ENCODE measurements at places on chromosomes 11 and 22.

- DNase-seq: no peak
Measured at GRCh38 chr11:123775289-123775688, 21.0 kb upstream of the OR6X1 start.

GRCh38 chr11:128619007-128619406 lies 31.6 kb upstream of the ETS1 start:
- no peak for DNase-seq

- DNase-seq: no peak
Measured at GRCh38 chr11:37613031-37613430, 1015.0 kb upstream of the RAG2 start.

DNA sequence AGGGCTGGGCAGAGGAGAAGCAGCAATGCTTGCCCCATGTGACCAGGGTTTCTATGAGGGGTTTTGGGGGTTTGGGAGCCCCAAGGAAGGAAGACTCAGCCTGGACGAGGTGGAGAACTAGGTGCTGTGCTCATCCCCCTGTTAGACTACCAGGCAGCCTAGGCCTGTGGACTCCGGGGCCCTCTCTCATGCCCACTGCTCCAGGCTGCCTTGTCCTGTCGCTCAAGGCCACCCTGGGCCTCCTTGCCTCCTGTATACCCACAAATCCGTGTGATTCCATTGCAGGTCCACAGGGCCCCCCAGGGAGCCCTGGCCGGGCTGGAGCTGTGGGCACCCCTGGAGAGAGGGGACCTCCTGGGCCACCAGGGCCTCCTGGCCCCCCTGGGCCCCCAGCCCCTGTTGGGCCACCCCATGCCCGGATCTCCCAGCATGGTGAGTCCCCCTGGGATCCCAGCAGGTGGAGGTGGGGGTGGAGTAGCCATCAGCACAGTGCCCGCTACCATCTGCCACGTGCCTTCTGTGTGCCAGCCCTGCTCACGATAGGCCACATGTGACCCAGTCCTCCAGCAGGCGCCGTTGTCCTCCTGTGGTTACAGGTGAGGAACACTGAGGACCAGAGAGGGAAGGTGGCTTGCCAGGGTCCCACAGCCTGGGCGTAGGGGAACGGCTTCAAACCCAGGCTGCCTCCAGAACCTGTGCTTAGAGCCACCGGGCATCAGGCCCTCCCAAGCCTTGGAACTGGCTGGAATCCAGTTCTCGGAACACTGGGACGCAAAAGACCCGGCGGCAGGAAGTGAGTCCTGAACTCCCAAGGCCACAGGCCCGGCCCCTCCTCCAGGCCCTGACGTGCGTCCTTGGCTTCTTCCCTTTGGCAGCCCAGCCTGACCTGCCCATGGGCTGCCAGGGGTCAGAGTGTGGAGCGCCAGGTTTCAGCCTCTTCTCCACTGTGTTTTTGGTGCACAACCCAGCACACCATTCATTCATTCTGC lies 26.6 kb downstream of the EMID1 start:
- DNase-seq: no peak

- peak; percentile 75 for DNase-seq
Measured at GRCh38 chr11:129950101-129951091, 52.2 kb downstream of the PRDM10 start.
